ENCODE measurements at places on chromosomes 2 and 18. TPM values are rescaled to one million over a fixed set of nuclear protein-coding genes. Genes with fewer than 3 reads are reported as not detected.

- DNase-seq, result no peak
Observed at GRCh38 chr18:79399275-79400081, 3.7 kb downstream of the NFATC1 start.

Gene IL36B
- total RNA-seq, result not detected

Gene EGR4
- total RNA-seq, result not detected

- DNase-seq, result no peak
Observed at GRCh38 chr2:40363631-40364030, 88.3 kb downstream of the SLC8A1 start.

Gene UGT1A10
- total RNA-seq, result not detected

Gene GAL3ST2
- 0.40 TPM for total RNA-seq

Gene DOK6
- total RNA-seq, result 21.3 TPM

- no peak for DNase-seq
Observed at GRCh38 chr2:120829633-120830025, 94.0 kb downstream of the GLI2 start.

- DNase-seq, result no peak
Observed at GRCh38 chr18:67540559-67540958, 24.0 kb upstream of the DSEL start.
